Activated gamma-delta T cell treated with anti-CD3 and anti-CD28 coated beads, Interleukin-2, amount 50 U/mL, for 16 hours (primary cell): ENCODE measurements at places on chromosomes 7 and 10.
A peak's percentile ranks its signal among the peaks of the same experiment; 100 is the strongest.

DNA sequence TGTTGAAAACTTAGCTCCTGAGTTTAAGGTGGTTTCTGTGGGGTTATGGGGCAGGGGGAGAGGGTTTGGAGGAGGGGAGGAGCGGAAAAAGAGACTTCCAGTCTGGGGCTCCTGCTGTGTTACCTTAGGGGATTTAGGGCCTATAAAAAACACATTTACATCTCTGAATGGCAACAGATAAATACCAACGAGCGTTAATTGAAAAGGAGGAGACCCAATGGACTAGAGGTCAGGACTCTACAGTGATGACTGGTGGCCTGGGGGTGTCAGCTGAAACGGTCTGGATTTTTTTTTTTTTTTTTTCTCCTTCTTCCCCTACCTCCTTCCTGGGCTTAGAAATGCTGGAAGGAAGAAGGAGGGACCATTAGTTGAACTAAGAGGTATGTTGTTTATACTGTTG lies 47.4 kb downstream of the AUTS2 start:
- DNase-seq, result no peak

DNA sequence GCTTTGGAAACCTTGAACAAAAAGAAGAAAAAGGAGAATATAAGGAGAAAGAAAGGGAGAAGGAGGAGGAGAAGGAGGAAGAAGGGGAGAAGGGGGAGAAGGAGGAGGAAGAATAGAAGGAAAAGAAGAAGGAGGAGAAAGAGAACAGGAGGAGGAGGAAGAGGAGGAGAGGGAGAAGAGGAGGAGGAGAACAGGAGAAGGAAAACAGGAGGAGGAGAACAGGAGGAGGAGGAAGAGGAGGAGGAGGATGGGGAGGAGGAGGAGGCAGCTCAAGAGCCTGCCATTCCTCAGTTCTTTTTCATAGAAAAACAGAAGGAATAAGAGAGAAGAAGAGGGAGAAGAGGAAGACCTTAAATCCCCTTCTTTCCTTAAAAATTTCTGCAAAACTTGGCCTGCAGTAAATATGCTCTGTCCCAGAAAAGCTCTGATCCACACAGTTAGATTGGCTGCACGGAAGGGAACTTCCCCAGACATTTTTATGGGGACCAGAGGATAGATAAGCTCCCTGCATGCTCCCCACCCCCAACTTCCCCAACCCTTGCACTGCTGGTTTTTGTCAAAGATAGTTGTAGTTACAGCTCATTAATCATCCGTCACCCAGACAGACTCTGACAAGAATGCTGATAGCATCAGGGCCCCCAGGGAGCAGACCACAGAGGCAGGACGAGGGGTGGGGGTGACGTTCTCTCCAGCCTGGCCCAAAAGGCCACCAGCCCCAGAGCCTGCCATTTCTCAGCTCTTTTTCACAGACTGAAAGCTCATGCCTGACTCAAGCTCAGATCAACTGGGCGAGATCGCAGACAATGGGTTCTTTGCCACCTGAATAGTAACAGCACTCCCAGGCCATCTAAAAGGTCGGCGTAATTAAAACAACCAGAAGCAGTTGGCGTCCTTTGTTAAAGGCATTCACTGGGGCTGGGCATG lies 34.5 kb upstream of the LYZL1 start:
- no peak for DNase-seq

DNA sequence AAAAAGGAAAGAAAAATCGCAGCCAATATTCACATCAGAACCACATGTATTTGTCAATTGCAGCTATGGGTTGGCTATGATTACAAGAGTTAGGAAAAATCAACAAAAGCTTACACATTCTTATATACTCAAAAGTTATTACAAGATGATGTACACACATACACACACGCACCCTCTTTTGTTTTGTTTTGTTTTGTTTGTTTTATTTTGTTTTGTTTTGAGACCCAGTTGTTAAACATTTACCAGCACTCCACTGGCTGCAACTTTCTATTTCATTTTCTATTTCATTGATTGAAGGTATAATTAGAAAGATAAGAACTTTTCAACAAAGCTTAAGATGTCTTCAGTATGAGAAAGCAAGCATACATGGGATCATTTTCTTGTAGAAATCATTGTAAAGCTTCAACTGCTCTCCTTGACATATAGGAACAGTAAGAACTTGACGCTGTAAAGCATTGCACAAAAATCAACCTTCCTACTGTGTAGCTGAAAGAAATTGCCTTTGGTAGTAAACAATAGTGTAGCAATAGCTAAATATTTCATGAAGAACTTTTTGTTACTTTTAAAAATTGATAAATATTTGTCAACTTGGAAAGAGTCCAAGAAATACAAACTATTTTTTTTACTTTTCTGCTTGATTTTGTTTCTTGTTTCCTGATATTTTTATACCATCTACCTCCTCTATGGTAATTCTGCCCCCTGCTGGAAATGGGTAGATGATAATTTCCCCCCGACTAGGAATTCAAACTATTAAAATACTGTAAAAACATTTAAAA lies 205.9 kb downstream of the MBL2 start:
- DNase-seq, result no peak

GRCh38 chr10:119217991-119218490 lies 10.7 kb downstream of the GRK5 start:
- DNase-seq, result no peak

GRCh38 chr7:151013733-151014497 lies 10.4 kb downstream of the ATG9B start:
- DNase-seq, result peak; percentile 74

GRCh38 chr10:78752221-78752620 lies 316.5 kb upstream of the ZMIZ1 start:
- DNase-seq, result no peak
